ENCODE measurements at places on chromosomes 5 and 9. TPM values are rescaled to one million over a fixed set of nuclear protein-coding genes. Genes with fewer than 3 reads are reported as not detected.

DNA sequence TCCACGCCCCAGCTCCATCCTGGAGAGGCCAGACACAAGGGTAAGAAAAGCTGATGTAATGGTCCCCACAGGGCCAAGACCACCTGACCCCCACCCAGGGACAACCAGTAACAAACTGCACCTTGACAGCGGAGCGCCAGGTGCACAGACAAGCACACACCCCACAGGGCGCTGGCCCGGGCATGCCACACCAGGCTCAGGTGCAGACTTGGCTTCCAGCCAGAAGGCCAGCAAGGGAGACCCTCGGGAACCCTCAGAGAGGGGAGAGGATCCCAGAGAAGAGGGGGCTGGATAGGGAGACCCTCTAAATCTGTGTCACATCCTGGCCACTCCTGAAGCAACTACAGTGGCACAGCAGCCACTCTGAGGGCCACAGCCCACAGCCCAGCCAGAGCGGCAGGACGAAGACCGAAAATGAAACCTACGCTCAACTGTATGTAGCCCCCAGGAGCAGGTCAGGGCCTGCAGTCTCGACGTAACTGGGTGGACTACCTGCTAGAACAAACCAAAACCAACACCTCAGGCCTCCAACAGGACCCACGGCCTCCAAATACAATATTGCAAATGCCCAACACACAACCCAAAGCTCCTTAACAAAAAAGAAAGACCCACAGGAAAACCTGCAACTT lies 18.5 kb downstream of the CAMSAP1 start:
- DNase-seq: no peak

DNA sequence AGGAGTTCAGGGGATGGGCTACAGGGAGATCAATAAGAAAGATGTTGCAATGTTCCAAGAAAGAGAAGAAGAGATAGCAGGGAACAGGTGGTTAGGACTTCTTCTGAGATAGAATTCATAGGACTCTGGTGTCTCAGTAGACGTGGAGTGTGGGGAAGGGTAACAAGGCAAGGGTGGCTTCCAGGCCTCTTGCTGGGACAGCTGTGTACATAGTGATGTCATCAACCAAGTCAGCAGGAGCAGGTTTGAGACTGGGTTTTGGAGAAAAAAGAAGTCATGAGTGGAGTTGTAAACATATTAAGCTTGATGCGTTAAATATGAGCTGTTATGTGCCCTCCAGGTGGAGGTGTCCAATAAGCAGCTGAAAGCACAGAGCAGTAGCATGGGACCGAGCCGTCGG lies 211.8 kb upstream of the RASEF start:
- DNase-seq: no peak

GRCh38 chr5:34833976-34834793 lies 4.8 kb upstream of the TTC23L start:
- DNase-seq: peak; percentile 7

DNA sequence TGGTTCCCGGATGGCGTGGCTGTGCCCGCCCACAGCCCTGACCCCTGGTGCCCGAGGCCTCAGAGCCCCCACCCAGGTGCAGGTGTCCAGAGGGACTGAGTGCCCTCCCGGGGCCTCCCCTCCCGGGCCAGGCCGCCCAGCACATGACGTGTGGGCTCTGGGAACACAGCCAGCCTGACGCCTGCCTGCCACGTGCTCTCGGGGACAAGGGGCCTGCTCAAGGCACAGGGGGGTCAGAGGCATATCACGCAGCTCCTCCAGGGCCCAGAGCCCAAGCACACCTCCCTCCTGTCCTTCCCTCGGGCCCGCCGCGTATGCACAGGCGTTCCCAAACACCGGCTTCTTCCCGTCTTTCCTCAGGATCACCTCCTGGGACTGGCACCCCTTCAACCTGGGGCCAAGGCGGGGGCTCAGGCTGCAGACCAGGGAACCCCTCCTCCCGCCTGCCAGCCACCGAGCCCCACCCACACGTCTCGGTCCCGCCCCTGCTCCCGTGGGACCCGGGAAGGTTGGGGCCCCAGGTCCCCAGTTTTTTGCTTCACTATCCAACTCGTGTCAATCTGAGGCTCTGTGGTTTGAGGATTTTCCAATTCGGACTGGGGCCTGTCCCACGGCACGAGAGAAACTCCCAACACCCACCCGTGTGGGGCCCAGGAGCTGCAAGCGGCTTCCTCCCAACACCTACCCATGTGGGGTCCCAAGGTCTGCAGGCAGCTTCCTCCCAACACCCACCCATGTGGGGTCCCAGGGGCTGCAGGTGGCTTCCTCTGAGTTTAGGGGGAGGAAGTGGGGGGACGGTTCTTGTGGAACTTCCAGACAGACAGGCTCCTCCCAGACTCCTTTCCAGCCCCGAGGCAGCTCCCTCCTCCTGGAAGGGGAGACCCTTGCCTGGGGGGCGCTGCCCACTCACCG lies 1.5 kb downstream of the LCN10 start:
- DNase-seq: no peak

ZNF462 gene
- 0.06 TPM for total RNA-seq

FGF1 gene
- 0.03 TPM for total RNA-seq

FBLL1 gene
- total RNA-seq: not detected

Measured in G401 (cell line).